CD4-positive, alpha-beta T cell treated with Interleukin-6 for 4 hours (primary cell): ENCODE measurements at places on chromosomes 6 and 20.

GRCh38 chr6:56761651-56762050, 119.0 kb upstream of the DST start:
- no peak for DNase-seq

GRCh38 chr6:113818578-113818977, 38.6 kb upstream of the MARCKS start:
- DNase-seq, result no peak

- DNase-seq, result no peak
Observed at GRCh38 chr6:155010940-155011339, 15.8 kb downstream of the TIAM2 start.

- no peak for DNase-seq
Observed at GRCh38 chr6:146813554-146813953, 214.8 kb downstream of the ADGB start.

- no peak for DNase-seq
Observed at GRCh38 chr20:18321976-18322950, 33.9 kb downstream of the ZNF133 start.

DNA sequence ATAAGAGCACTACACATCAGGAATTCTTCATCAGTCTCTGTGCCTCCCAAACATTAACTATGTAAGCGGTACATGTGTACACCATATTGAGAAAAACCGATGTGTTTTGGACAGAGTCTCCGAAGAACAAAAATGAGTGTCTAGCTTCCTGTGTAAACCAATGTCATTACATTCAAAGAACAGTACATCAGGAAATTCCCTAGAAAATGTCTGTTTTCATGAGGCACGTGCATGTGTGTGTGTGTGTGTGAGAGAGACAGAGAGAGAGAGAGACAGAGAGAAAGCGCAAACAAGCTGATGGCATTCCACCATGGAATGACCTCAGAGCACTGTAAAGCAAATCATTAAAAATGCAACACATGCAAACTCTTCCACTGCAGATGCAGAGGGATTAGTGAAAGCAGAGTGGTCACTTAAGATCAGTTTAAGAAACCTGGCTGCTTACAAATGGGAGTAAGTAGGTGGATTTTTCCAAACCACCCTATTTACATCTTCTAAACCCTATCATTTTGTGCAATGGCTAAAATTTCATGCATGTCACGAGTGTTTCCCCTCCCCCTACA, 133.9 kb downstream of the HIVEP2 start:
- peak; percentile 18 for DNase-seq

DNA sequence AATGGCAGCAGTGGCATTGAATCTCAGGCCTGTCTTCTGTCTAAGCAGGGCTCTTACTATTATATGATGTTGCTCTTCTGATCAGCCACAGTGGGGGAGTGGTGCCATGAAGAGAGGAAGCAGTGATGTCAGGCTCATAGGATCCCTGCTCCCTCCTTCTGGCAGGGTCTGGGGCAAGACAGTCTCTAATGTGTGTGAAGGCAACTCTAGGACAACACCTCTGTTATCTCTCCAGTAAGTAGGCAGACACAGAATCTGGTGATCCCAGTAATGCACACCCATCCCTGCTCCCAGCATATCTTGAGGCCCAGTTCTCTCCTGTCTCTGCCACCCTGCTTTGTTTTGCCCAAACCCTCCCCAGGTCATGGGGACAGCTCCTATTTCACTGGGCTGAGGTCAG, 8.8 kb downstream of the C20orf202 start:
- no peak for DNase-seq

DNA sequence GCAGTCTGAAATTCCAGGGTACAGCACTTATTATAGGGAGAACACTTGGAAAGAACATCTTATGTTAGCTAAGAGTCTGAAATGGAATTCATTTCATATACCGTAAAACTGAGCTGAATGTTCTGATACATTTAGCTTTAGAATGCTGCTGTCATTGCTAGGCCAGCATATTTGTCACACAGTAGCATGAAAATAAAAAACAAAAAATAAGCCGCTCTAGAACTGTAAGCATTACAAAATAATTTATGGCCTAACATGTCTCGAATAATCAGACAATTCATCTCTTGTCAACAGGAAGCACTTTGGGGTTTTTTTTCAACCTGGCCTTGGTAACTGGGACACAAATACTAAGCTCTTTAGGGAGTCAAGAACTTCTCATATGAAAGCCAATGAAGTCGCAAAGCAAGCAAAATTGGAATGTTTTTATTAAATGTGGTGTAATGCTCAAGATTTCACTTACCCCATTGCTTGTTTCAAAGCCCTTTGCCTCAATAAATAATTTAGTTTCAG, 115.7 kb downstream of the PHACTR1 start:
- DNase-seq, result no peak

- DNase-seq, result no peak
Observed at GRCh38 chr6:126176282-126176681, 163.6 kb upstream of the CENPW start.

DNA sequence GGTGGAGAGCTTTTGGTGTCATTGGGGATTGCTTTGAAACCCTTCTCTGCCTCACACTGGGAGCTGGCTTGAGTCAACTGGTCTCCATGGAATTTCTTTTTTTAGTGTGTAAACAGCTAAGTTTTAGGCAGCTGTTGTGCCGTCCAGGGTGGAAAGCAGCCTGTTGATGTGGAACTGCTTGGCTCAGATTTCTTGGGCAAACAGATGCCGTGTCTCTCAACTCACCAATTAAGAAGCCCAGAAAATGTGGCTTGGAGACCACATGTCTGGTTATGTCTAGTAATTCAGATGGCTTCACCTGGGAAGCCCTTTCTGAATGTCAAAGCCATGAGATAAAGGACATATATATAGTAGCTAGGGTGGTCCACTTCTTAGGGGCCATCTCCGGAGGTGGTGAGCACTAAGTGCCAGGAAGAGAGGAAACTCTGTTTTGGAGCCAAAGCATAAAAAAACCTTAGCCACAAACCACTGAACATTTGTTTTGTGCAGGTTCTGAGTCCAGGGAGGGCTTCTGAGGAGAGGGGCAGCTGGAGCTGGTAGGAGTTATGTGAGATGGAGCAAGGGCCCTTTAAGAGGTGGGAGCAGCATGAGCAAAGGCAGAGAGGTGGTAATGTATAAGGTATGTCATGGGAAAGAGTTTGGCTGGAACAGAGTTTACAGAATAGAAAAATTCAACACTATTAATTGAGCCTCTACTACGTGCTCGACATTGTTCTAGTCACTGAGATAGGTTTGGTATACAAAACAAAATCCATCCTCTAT, 31.2 kb downstream of the SRSF3 start:
- no peak for DNase-seq

DNA sequence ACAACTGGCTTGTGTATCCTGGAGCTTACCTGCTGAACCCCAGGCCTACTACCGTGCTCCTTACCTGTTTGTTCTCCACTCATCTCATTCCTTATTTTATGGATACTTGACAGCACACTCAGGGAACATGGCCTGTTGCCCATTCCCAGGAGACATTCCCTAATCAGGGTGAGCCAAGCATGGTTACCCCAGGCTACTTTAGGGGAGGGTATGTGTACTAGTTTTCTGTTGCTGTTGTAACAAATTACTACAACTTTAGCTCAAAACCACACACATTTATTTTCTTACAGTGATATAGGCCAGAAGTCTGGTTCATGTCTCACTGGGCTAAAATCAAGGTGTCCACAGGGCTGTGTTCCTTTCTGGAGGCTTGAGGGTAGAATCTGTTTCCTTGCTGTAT, 15.0 kb upstream of the TRAM2 start:
- no peak for DNase-seq

GRCh38 chr20:16701296-16701695, 28.5 kb upstream of the SNRPB2 start:
- peak; percentile 39 for DNase-seq

DNA sequence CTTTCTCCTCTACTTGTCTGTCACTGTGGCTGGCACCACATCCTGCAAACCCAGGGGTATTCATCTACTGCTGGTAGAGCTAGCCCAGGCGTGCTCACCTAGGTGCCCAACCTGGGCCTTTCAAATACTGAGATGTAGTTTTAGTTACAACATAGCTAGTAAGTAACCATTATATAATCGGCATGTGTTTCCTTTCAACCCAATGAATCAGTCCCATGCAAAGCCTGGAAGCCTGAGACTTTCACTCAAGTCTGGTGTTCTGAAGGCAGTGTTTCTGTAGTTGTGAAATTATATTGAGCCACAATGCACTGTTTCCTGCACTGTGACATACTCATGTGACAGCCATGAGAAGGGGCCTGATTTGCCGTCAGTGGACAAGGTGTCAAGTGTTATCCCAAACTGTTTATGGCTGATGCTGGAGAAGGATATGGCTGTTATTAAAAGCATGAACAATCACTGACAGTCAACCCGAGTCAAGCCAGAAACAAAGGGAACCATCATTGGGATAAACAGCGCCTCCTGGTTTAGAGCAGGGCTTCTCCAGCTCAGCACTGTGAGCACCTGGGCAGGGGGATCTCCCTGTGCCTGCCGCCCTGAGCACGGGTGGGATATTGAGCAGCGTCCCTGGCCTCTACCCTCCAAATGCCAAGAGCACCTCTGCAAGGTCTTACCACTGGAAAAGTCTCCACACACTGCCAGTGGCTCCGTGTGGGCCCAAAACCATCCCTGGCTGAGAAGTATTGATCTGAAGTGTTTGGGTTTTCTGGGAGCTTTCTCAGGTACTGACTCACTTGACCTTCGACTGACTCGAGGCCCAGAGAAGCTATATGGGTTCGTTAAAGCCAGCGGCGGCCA, 1.6 kb downstream of the PSMA7 start:
- DNase-seq, result peak; percentile 26

DNA sequence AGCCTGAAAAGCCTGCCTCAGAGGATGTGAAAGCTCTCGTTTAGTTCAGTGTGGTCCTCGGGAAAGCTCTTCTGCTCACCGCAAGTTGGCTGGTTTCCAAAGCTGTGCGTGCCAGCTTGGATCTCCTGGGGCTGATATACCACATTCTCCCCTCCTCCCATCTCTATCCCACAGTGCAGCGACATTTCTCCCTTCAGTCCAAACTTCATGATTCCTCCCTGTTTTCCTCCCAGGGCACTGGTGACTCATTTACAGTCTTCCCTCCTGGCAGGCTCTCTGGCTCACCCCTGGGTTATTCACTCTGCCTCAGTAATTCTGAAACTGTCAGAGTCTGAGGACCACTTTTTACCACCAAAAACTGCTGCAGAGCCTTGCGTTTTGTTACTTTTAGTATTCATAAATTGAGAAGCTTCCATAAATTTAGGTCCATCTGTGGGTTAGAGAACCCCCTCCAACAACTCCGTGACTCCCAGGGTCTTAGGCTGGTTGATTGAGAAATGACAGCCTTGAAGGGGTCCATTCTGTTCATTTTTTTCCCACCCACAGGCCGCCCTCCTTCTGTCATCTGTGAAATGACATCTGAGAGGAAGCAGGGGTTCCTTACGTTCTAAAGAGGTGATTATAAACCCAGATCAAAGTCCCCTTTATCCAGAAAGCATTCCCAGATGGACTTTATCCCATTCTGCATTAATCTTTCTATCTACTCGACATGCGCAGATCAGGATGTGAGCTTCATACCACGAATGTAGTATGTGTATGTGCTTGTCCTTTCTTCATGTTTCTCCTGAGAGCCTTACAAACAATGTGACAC, 6.1 kb downstream of the TRIM10 start:
- DNase-seq, result no peak

- no peak for DNase-seq
Observed at GRCh38 chr6:2203264-2203663, 42.1 kb downstream of the GMDS start.

DNA sequence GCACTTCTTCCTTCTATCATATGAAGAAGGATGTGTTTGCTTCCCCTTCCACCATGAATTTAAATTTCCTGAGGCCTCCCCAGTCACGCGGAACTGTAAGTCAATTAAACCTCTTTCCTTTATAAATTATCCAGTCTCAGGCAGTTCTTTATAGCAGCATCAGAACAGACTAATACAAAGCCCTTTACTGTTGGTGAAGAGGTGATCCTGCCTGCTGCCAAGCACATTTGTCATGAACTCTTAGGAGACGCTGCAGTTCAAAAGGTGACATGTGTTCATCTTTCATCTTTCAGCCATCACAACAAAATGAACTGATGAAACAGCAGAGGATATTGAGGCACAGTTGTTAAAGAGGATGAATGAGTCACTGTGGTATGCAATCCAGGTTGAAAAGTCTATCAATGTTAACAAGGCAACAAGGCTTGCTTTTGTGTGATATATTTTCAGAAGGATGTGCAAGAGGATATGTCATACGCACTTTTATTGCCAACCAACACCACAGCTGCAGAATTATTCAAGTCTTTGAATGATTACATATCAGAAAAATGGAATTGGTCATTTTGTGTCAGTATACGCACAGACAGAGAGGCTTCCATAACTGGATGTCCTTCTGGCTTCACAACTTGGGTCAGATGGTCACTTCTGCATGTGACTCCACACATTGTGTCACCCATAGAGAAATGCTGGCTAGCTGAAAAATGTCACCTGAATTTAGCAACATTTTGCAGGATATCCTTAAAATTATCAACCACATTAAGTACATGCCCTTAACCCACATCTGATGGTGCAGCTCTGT, 52.4 kb upstream of the PLN start:
- no peak for DNase-seq

DNA sequence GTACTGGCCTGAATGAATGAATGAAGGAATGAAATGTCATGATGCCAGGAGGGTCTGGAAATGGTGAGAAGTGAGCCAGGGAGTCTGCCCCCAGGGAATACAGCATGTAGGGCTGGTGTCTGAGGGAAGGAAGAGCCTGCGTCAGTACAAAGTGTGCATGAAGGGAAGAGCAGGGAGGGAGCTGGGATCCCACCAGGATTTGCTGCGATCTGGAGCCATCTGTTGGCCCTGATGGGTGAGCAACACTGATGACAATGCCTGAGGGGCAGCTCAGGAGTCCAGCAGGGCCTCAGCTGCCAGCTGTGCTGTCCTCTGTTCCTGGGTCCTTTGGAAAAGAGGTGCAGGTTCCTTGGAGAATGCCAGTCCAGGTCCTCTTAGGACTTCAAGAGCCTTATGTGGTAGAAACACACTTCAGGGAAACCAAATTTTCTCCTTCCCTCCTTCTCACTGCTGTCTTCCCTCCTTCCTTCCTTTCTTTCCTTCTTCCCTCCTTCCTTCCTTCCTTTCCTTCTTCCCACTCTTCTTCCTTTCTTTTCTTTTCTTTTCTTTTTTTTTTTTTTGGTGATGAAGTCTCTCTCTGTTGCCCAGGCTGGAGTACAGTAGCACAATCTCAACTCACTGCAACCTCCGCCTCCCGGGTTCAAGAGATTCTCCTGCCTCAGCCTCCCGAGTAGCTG, 11.5 kb downstream of the BPI start:
- DNase-seq, result no peak

- DNase-seq, result no peak
Observed at GRCh38 chr6:7425808-7426190, 36.2 kb downstream of the RIOK1 start.

- DNase-seq, result no peak
Observed at GRCh38 chr6:83257791-83258190, 64.6 kb downstream of the RWDD2A start.
